Left lung (tissue), 14 donors: ENCODE measurements at places on chromosomes 4 and X. TPM values are rescaled to one million over a fixed set of nuclear protein-coding genes. Genes with fewer than 3 reads are reported as not detected.

- no peak for DNase-seq
- H3K27me3 ChIP-seq = no peaks in the 10 kb centered on the region
- no peak overlapping the region for H3K27ac ChIP-seq
- no peak overlapping the region for H3K4me3 ChIP-seq
Observed at GRCh38 chr4:87916626-87917025, 58.9 kb upstream of the SPP1 start.

KDR gene
- total RNA-seq = 27.1 TPM

IL2RG gene
- total RNA-seq = 36.0 TPM

DNA sequence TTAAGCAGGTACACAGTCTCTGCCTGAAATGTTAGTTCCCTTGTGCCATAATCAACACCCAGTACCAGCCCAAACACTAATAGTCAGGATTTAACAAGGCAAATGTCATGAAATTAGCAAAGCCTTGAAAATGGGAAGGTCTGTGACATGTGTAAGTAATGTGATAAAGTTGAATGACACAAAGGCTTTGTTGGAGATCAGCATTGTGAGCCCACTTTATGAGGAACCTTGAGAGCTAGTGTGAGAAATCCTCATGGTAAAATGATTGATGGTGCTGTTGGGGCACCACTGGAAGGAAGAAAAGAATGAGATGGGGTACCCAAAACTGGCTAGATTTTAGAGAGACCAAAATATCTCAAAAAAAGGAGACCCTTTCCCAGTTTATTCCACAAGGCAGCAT lies 3.3 kb upstream of the LIN54 start:
- no peaks in the 10 kb centered on the region for H3K36me3 ChIP-seq
- peaks cover 35% of the 10 kb centered on the region for H3K4me1 ChIP-seq
- no peak for DNase-seq
- no peaks in the 10 kb centered on the region for H3K27me3 ChIP-seq
- no peak overlapping the region for H3K4me3 ChIP-seq

KCND1 gene
- 4.3 TPM for total RNA-seq

GRCh38 chrX:148371291-148371690 lies 129.1 kb upstream of the AFF2 start:
- no peak overlapping the region for H3K4me3 ChIP-seq
- no peak overlapping the region for H3K27ac ChIP-seq
- no peaks in the 10 kb centered on the region for H3K36me3 ChIP-seq
- no peak for DNase-seq

GRCh38 chr4:128341634-128342033 lies 54.0 kb upstream of the PGRMC2 start:
- no peak overlapping the region for H3K27ac ChIP-seq
- H3K4me1 ChIP-seq = no peaks in the 10 kb centered on the region
- no peaks in the 10 kb centered on the region for H3K27me3 ChIP-seq

DNA sequence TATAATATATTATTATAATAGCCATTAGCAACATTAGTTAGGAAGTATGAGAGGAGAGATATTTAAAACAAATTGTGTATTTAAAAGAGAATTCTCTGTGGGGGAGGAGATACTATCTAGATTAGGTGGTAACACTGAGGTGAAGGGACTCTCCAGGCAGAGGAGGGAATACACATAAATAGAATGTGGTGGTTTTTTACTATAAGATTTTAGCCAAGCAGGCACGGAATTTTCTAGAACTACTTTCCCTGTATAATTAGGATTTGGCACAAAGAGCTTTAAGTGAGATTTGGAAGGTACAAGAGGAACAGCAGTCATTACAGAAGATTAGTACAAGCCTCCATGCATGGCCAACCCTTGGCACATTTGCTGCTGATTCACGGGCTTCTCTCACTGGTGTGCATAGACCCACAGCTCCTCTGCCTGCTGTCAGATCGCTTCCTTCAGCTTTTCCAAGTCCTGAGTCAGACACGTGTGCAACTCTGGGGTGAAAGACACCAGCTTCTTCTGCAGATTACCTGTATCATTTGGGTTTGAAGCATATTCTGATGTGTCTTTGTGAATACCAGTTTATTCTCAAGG lies 685.5 kb downstream of the KCTD8 start:
- no peaks in the 10 kb centered on the region for H3K27me3 ChIP-seq
- H3K27ac ChIP-seq = no peak overlapping the region
- no peak for DNase-seq
- no peaks in the 10 kb centered on the region for H3K36me3 ChIP-seq
- no peaks in the 10 kb centered on the region for H3K4me1 ChIP-seq
- H3K4me3 ChIP-seq = no peak overlapping the region

GRCh38 chr4:89249716-89250361 lies 57.8 kb downstream of the GPRIN3 start:
- no peaks in the 10 kb centered on the region for H3K27me3 ChIP-seq
- DNase-seq = no peak
- no peak overlapping the region for H3K27ac ChIP-seq
- H3K4me1 ChIP-seq = no peaks in the 10 kb centered on the region
- H3K4me3 ChIP-seq = no peak overlapping the region

DNA sequence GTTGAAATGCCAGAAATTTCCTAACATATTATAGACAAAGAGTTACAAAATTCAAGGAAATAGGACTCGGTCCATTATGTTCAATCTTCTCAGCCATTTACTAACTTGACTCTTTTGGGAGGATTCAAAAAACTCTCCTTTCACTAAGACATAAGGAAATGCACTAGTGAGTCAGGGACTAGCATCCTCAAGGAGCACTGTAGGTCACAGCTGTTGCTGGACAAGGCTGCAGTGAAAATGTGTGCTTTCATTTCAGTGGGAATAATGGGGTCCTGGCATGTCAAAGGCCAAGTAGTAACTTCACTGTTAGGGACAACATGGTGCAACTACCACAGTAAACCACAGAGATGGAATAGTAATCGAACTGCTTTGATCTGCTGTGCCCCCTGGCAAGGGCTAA lies 56.9 kb upstream of the ABCG2 start:
- no peak for DNase-seq
- H3K27ac ChIP-seq = no peak overlapping the region
- peaks cover 4% of the 10 kb centered on the region for H3K4me1 ChIP-seq

- no peaks in the 10 kb centered on the region for H3K27me3 ChIP-seq
- no peak overlapping the region for H3K4me3 ChIP-seq
- no peaks in the 10 kb centered on the region for H3K36me3 ChIP-seq
- DNase-seq = no peak
Observed at GRCh38 chr4:38004887-38005286, 44.7 kb downstream of the PTTG2 start.

DNA sequence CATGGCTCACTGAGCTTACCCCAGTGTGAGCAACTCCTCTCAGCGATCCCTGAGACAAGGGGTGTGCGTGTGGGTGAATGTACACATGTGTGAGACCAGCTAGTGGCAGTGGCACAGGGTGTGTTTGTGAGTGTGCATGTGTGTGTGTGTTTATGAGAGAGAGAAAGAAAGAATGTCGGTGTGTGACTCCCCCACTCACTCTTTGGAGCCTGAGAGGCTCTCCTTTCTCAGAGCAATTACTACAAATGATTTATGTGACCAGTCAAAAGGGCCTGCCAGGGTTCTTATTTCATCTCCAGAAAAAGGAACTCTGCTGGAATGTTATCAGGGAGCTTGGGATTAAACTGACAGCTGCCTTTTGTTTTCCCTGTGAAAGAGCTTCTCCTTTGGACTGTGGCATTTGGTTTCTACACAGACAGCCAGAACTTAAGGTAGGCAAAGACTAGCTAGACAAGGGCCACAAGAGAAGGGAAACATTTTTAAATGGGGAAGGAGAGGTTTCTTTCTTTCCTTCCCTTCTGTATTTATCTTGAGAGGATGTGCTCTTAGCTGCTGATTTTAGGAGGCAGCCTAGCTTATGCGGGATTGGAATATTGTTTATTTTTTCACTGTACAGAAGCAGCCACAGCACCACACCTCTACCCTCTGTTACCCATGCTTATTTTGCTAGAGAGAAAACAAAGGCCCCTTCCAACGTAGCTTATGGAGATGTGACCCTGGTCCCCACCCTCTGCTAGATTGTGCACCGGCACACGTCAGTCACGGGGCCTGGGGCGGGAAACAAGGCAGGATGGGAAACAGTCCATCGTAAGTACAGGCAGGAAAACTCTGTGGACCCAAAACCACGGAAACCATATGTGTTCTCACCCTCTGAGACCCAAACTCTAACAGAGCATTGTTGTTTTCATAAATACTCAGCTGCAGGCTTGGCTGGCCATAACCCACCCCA lies 143.5 kb downstream of the MGST2 start:
- H3K27me3 ChIP-seq = no peaks in the 10 kb centered on the region
- H3K27ac ChIP-seq = no peak overlapping the region
- peaks cover 16% of the 10 kb centered on the region for H3K4me1 ChIP-seq
- H3K4me3 ChIP-seq = no peak overlapping the region

NCBP2L gene
- not detected for total RNA-seq

- no peak overlapping the region for H3K4me3 ChIP-seq
- no peak for DNase-seq
- no peaks in the 10 kb centered on the region for H3K27me3 ChIP-seq
- H3K27ac ChIP-seq = no peak overlapping the region
- H3K36me3 ChIP-seq = no peaks in the 10 kb centered on the region
Observed at GRCh38 chrX:129939986-129940385, 34.0 kb downstream of the UTP14A start.

CLDN34 gene
- total RNA-seq = 0.41 TPM
